Foreskin keratinocyte (primary cell): ENCODE measurements at places on chromosomes 13 and 19.

GRCh38 chr13:90800082-90800746 lies 547.3 kb upstream of the MIR17HG start:
- DNase-seq, result no peak

DNA sequence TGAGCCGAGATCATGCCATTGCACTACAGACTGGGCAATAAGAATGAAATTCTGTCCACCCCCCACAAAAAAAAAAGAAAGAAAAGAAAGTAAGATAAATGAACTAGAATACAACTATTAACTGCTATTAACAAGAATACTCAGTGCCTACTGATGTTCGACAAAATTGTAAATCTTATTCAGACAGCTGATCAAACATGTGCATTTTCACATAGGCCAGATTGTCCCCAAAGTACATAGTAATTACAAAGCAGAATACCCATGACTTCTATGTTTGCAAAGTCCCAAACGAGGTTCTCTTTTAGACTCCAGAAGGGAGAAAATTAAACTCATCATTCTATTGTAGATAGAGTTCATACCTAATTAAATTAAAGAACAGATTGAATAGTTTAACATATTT lies 113.4 kb downstream of the UFM1 start:
- DNase-seq, result no peak

- DNase-seq, result no peak
Measured at GRCh38 chr19:53462861-53463260, 4.7 kb upstream of the ZNF813 start.

GRCh38 chr13:45747071-45747470 lies 45.0 kb downstream of the CBY2 start:
- DNase-seq, result no peak

- no peak for DNase-seq
Measured at GRCh38 chr19:35868172-35868822, at the start of gene APLP1. Gene APLP1 (plus strand): TSS chr19:35868574. CDS start chr19:35868637, 63 bp downstream.

GRCh38 chr13:63631006-63631405 lies 2215.4 kb upstream of the PCDH20 start:
- DNase-seq, result no peak
